ENCODE measurements at places on chromosomes 3 and 15. TPM values are rescaled to one million over a fixed set of nuclear protein-coding genes. Genes with fewer than 3 reads are reported as not detected.

GRCh38 chr3:168608926-168609325, 513.2 kb upstream of the GOLIM4 start:
- no peak for DNase-seq

GRCh38 chr3:43034200-43034599, 55.1 kb downstream of the GASK1A start:
- no peak for DNase-seq

Gene KNSTRN
- 15.7 TPM for total RNA-seq

DNA sequence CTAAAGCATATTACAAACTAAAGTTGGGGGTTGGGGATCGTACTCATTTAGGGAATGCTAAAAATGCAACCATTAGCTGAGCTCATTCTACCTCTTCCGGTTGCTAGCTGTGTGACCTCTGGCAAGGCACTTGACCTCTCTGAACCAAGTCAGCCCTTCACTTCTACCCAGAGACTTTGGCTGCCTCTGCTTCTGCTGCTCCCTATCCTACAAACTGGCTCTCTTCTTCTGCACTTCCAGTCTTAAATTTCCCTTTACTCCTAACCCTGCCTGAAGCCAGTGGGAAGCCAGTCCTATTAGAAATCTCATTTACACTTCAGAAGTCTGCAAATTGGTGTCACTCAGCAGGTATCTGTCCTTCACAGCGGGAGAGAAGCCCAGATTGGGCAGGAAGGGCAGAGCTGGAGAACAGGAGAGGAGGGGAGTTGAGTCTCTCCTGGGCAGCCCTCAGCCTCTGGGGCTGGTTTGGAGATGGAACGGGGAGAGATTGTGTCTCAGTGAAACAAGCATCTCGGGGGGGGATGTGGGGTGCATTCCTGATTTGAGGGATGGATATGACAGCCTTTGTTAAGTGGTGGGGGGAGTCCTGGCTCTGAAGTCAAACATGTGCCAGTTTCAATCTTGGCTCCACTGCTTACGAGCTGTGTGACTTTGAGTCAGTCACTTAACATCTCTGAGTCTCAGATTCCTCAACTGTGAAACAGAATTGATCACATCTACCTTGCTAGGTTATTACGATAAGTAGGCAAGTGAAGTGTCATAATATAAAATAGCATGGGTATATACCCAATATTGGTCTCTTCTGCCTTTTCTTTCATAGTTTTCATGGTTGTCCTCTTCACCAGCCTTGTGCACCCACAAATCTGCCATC, 7.8 kb upstream of the AEN start:
- no peak for DNase-seq

Gene RARRES1
- 93.3 TPM for total RNA-seq

DNA sequence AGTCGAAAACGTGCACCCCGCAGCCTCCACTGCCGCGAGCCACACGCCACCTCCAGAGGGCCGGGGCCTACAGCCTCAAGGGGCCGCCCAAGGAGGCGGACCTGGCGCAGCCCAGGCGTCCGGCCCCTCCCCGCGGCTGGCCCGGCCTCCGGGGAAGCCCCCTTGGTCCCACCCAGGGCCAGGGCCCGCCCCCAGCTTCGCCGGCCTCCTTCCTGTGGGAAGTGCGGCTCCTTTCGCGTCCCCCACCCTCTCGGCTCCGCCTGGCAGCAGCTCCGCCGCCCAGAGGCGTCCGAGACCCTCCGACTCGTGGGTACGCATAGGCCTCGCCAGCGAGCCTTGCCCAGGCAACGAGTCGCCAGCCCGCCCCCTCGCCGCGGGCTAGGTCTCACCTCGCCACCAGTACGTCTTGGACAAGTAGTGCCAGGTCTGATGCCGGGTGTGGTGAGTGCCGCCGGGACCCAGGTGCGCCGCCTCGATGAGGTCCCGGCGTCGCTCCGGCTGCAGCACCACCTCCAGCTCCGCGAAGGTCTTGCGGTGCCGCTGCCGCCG, 642 bp downstream of the ZBTB11 start:
- DNase-seq: peak; percentile 96

Data from fibroblast of lung (primary cell).